H1 (cell line): ENCODE measurements at places on chromosomes 3 and 15.

GRCh38 chr3:69250014-69250413 is 127.6 kb upstream of the LMOD3 start:
- no peak for DNase-seq

DNA sequence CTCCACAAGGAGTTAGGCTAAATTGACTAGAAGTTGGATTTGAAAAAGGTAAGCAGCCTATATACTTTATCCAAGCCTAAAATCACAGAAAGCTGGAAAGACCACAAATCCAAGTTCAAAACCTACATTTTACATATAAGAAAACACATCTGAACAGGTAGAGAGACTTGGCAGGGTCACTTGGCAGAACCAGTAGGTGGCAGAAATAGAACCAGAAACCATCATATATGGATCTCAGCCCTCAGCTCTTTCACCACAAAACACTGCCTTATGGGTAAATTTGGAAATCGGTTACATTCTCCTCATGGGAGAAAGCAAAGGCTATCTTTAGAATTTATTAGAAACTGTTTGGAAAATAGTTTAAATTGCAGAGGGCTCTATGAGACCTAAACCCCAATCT is 44.2 kb downstream of the MKRN2 start:
- DNase-seq, result no peak

- no peak for DNase-seq
Observed at GRCh38 chr3:168714609-168715240, 619.0 kb upstream of the GOLIM4 start.

DNA sequence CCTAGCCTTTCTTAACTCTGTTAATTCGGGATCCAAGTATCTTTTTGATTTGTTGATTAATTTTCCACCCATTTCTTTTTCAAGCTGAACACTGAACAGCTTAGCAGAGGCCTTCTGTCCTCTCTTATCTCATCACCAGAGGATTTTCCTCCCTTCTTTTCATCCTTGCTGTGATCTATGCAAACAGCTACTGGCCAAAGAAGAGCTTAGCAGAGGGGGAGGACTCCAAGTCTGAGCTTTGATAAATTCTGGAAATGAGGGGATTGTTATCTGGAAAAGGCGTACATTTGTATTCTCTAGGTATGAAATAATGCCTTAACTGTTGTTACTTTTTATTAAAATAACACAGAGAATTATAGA is 13.4 kb downstream of the DZIP3 start:
- DNase-seq, result no peak

- no peak for DNase-seq
Observed at GRCh38 chr3:152317184-152317583, 48.5 kb downstream of the MBNL1 start.

DNA sequence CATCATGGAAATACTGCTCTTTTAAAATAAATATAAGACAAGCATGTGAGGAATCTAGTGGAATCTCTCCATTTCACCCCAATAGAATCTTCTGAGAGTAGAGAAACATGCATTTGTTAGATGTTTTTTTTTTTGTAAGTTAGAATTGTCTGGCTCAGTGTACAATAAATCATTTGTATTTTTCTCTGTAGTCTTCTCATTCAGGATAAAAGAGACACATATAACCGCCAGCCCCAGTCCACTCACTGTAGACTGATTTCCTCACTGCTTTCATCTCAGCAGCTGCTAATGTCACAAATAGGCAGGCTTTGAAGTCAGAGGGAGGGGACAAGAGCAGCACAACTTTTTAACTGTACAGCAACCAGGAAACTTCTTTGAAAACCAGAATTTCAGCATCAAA is 140.2 kb upstream of the RBMS3 start:
- no peak for DNase-seq

- DNase-seq, result no peak
Observed at GRCh38 chr3:178637802-178638201, 101.6 kb downstream of the KCNMB2 start.

DNA sequence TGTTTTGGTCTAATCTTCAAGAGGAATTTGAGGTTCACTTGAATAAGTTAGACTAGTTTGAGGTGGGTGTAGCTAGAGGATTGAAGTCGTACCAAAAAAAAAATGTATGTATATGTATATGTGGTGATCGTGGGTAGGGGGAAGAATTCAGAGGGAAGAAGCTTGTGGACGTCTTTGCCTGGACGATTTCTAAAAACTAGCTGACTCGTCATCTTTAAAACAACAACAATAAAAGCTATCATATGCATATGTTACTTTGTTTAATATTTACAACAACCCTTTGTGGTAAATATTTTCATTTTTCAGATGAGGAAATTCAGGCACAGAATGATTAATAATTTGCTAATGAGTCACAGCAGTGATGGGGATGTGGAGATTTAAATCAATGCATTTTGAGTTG is 18.1 kb downstream of the RNF111 start:
- no peak for DNase-seq

DNA sequence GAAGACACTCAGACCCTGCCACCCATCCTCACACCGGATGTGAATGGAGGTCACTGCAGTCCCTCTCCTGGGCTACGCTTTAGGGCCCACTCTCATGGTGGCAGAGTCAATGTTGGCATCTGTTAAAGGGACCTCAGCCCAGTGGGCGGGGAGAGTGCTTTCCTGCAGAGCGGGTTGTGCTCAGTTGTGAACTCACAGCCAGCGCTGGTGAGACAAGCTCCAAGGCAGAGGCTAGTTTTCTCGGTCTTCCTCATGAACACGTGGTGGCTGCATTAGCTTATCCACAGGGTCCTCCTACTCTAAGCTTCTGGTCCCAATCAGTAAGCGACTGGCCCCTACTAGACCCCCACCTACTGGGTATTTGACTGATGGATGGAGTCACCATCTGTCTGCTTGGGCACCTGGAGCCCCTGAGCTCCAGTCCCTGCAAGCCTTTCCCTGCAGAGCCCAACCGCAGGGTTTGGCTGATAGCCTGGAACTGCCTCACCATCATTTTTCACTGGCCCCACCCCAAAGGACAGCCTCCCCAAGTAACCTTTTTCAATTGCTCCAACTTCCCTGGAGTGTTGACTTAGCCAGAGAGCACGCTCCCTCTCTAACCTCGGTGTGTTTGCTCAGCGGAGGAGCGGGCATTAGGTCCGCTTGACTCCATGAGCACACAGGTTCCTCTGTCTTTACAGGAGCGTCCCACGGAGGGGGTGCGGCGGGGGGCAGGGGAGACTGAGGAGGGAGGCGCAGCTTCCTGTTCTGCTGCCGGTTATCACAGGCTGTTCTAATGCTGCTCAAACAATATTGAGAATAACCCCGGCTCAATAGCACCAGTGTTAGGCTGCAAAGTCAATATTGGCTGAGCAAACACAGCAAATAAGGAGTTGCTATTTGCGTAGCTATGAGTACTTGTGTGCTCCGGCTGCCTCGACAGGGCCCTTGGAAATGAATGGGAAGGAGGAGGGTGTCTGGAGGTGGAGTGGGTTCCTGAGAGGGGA is 141.7 kb downstream of the RPLP1 start:
- DNase-seq, result no peak

GRCh38 chr15:31871166-31871886 is 159.0 kb upstream of the CHRNA7 start:
- no peak for DNase-seq

DNA sequence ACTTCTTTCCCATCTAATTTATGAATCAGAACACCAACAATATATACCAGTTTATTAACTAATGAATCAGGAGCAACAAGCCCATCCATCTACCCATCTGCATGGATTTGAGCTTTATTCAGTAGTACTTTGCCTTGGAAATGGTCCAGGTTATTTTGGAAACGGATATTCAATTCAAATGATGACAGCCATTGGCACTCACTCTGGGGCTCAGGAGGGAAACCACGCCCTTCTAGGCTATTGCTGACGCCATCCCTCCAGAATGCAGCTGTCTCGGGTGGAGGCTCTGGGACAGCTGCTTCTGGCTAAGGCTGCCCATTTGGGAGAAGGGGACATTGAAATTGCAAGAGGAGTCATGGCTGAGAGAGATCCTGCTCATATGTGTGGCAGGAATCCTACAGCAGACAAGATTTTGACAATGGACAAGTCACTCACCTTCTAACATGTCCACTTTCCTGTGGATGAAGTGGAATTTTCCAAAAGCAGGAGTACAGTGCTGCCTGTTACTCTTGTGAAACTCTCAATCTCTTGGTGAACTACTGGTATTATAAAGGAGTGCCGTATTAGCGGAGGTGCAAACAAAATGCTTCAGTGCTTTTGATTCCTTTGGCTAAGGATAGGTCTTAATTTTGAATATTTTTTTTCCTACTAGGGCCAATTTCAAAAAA is 29.3 kb upstream of the TRAK1 start:
- no peak for DNase-seq

GRCh38 chr3:29481969-29482767 is 201.3 kb downstream of the RBMS3 start:
- DNase-seq, result no peak
